Activated CD4-positive, alpha-beta T cell treated with anti-CD3 and anti-CD28 coated beads, Interleukin-2, amount 50 U/mL, for 16 hours (primary cell): ENCODE measurements at places on chromosomes 3 and 15.
A peak's percentile ranks its signal among the peaks of the same experiment; 100 is the strongest.

DNA sequence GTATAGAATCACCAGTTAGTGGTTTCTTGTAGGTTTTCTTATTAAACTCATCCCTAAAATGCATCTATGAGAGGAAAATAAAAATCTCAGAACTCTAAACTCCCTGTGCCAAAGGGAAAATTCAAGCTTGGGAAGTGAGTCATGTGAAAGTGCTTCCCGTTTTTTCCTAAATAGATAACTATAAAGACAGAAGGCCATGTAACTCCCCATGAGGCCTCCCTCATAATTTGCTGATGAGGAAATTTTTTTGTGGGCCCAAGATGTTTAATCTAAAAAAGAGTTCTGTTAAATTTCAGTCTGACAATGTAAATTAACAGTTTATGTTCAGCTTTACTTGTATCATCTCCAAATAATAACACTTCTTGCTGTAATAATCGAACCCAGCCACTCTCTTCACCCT lies 1273.9 kb downstream of the OTOL1 start:
- DNase-seq, result no peak

- no peak for DNase-seq
Measured at GRCh38 chr3:161066930-161067329, 38.2 kb downstream of the B3GALNT1 start.

DNA sequence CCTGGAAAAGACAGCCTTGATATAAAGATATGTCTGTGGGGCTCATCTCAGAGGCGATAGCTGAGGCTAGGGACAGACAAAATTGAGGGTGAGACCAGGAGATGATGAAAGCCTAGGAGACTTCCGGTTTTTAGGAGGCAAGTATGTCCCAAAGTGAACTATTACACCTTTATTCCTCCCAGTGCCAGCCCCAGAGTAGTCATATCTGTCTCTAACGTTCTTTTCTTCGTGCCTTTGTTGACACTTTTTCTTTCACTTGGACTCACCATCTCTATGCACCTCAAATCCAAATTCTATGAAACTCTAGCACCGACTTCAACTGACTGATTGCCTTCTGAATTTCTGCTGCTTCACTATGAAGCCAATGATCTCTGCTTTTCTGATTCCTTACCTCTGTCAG lies 93.8 kb upstream of the RASGRP1 start:
- peak; percentile 43 for DNase-seq

GRCh38 chr15:92545996-92546395 lies 109.6 kb downstream of the FAM174B start:
- DNase-seq, result no peak

- no peak for DNase-seq
Measured at GRCh38 chr15:66077320-66077663, 176.3 kb downstream of the MEGF11 start.

DNA sequence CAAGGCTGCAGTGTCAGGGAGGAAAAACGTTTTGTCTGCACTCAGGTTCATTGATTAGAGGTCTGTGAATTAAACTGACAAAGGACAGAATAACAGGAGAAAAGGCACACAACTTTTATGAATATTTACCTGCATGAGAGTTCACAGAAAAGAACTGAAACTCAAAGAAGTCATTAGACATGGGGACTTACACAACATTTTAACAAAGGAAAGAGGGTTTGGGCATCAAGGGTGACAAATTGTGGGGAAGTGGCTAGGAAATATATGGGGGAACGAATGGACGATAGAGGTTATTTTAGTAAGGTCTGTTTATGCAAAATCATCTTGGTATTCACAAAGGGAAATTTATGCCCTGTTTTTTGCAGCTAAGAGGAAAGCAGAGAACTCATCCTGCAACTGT lies 65.6 kb upstream of the C15orf39 start:
- DNase-seq, result no peak

DNA sequence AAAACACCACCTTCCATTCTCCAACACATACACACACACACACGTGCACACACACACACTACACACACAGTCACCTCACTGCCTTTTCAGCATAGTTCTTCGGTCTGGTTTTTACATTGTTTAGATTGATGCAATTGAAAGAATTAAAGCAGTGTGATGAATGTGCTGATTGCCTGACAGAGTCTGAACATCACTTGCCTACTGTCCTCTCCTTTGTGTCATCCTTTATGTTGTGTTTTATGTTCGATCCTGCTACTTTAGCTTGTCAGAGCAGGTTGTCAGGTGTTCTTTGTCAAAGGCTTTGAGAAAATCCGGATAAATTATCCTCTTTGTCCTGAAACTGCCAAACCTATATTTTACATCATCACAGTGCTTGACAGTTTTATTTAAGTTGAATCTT lies 80.4 kb downstream of the IQCH start:
- DNase-seq, result no peak

- DNase-seq, result no peak
Measured at GRCh38 chr3:108352176-108352575, 55.8 kb downstream of the HHLA2 start.

- DNase-seq, result peak; percentile 27
Measured at GRCh38 chr3:114504941-114505628, 211.3 kb downstream of the TIGIT start.

DNA sequence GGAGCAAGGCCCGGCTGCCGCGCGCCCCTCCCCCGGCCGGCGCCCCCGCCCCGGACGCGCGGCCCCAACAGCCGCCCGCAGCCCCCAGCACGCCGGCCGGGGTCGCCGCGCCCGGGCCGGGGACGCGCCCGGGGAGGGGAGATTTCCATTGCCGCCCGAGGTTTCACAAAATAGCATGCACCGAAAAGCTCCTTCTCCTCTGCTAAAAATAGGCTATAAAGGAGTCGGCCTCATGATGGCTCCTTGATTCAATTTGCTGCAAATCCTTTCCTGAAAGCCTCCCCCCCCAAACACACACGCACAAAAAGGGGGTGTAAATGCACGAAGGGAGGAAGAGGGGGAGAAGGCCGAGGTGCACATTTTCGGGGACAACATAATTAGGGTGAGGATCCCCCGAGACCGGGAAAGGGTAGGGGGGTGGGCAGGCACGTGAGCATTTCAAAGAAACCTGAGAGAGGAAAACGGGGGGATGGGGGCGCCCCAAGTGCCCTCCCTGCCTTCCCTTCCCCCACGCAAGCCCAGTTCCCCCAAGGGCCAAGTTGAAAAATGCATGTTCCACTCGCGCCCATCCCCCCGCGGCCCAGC lies 734 bp downstream of the TBL1XR1 start:
- peak; percentile 52 for DNase-seq

DNA sequence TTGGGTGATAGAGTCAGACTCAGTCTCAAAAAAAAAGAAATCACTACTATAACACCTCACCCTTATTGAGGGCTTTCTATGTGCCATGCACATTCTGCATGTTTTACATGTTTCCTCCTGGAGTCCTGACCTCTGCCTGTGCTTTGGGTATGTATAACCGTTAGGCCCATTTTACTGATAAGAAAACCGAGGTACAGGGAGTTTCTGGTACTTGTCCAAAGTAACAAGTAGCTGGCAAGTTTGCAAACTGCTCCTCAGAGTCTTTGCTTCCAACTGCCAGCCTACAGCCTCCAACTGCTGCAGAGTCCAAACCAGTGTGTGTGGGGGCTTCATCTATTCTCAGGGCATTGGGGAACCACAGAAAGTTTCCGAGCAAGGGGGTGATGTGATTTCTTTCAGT lies 3.7 kb upstream of the GNAI2 start:
- no peak for DNase-seq

GRCh38 chr15:51054535-51054934 lies 40.2 kb downstream of the TNFAIP8L3 start:
- DNase-seq, result no peak

DNA sequence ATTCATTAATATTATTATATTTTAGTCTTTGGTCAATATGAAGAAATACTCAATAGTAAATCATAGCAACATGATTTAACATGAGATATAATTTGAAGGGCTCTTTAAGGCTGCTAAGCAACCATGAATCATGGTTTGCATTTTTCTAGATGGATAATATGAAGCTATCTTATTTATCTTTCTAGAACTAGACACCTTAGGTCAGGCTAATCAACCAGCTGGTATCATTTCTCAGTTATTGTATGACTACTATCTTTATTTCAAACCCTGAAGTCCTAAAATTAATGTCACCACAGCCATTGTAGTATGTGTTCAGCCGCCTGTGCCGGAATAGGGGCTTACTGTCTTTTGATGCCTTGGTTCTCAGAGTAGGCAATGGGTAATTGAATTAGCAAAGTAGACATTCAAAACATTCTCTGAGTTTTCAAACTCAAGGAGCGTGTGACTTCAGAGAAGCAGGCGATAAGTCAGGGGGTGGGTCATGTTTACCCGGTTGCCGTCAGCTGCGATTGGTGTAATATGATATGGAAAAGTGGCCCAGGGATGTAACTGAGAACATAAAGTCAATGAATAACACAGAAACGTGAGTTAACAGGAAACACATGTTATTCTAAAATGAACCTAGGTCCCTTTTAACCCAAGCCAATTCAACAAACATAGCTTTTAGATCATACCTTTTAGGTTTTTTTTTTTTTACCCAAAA lies 93.4 kb upstream of the CTDSPL start:
- DNase-seq, result no peak

- no peak for DNase-seq
Measured at GRCh38 chr15:23384371-23384770, 29.8 kb downstream of the GOLGA8S start.

DNA sequence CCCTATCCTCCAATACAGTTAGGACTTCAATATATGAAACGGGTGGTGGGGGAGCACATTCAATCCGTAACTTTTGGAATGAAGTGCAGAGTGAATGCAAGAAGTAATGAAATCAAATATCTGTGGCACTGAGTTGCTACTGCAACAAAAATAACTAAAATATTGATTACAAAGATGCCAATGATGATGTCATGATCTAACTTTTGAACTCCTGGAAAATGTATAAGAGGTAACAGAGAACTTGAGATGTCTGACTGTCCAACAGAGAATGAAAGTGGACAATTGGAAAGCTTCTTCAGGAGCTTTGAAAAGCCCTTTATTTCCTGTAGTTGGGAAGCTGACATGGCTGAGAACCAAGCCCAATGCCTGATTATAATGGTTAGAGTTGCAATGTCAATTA lies 279.9 kb downstream of the ZBBX start:
- DNase-seq, result no peak

DNA sequence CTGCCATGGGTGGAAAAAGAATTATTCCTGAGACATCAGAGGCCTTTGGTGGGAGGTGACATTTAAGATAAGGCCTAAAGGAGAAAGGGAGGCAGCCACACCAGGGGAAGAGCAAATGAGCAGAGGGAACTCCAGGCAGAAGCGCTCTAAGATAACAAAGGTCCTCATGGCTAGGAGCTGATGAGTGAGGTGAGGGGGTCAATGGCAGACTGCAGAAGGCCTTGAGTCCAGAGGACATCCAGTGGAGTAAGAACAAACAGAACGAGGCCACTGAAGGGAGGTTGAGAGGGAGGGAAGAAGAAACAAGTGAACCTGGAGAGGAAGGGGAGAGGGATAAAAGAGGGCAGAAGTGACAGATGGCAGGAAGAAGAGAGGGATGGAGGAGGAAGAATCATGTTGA lies 97.3 kb downstream of the CTNNB1 start:
- DNase-seq, result no peak

GRCh38 chr3:131704098-131704497 lies 201.3 kb upstream of the MRPL3 start:
- no peak for DNase-seq

- no peak for DNase-seq
Measured at GRCh38 chr3:42979044-42979972, at the start of gene GASK1A. GASK1A (plus strand) TSS chr3:42979311; CDS start chr3:42979643, 332 bp downstream.

DNA sequence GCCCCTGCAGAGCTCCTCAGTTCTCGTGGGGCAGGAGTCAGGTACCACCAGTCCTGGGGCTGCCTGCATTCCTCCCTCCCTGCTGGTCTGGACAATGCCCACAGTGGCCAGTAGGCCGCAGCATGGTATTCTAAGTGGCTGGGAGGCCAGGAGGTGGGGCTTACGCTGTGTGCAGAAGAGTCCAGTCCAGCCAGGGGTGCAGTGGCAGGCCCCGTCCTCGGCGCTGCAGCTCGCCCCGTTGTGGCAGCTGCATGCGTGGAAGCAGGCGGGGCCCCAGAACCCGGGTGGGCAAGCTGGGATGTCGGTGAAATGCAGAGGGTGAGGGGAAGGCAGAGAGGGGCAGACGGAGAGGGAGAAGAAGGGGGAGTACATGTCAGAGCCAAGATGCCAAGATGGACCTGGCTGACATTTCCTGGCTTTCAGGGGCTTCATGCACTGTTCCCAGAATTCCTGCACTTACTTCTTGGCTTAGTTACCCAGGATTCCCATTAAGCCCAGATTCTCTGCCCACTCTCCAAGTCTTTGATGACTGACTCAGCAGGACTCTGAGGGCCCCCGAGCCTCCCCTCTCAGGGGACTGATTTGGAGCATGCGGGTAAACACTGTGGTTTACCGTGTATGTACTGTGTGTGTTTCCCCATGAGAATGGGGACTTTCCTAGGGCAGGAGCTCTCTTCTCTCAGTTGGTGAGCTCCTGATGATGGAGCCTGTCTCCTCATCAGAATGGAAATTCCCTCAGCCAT lies 47.5 kb downstream of the RAB11A start:
- peak; percentile 67 for DNase-seq

GRCh38 chr15:85793641-85794597 lies 806 bp downstream of the KLHL25 start:
- DNase-seq, result peak; percentile 23

DNA sequence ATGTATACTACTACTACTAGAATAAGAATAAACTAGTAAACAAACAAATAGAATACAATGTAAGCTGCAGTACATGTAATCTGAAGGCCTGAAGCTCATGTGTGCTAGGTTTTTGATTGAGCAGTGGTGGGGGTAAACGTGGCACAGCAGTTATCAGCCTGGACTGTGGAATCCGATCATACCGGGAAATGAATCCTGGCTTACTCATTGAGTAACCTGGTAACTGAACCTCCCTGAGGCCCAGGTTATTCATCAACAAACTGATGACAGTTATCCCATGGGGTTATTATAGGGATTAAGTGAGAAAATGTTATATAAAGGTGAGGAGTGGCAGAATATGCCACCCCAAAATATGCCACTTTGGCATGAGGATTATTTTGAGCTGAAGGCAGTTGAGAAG lies 339.1 kb downstream of the FHIT start:
- no peak for DNase-seq

DNA sequence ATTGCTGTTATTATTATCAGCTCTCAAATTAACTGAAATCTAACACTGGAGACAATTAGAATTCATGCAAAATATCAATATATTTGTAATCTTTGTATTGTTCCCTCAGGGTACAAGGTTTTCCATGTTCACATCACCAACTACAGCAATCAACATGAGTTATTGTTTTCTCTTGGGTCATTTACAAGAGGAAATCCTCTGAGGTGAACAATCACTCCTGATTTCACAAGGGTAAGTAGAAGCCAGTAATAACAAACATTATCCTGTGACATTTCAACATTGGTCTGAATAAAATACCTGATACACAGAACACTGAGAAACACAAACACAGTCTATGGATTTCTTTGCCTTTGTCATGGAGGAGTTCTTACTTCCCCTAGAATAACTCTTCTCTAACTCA lies 174.0 kb downstream of the SUCNR1 start:
- DNase-seq, result no peak

GRCh38 chr3:126034481-126035361 lies 49.2 kb downstream of the SLC41A3 start:
- peak; percentile 50 for DNase-seq

GRCh38 chr3:189267981-189268613 lies 96.3 kb downstream of the TPRG1 start:
- no peak for DNase-seq

GRCh38 chr3:39506863-39507262 lies 39.4 kb downstream of the MOBP start:
- no peak for DNase-seq

- no peak for DNase-seq
Measured at GRCh38 chr3:21847005-21847404, 96.0 kb upstream of the ZNF385D start.
